Activated CD8-positive, alpha-beta T cell treated with anti-CD3 and anti-CD28 coated beads, Interleukin-2, amount 10 ng/mL, durations not matched to agents 7 days and 5 days (primary cell): ENCODE measurements at places on chromosomes 13 and 19.

- H3K4me1 ChIP-seq: peaks cover 66% of the 10 kb centered on the region
- DNase-seq: no peak
- H3K36me3 ChIP-seq: peaks cover 82% of the 10 kb centered on the region
- H3K27me3 ChIP-seq: no peaks in the 10 kb centered on the region
These were observed 9.8 kb downstream of the AP1M1 start for GRCh38 chr19:16207490-16208025.

- no peaks in the 10 kb centered on the region for H3K4me1 ChIP-seq
- H3K27me3 ChIP-seq: no peaks in the 10 kb centered on the region
- peak; percentile 76 for DNase-seq
These were observed 33.1 kb downstream of the CEBPG start for GRCh38 chr19:33406521-33407139.

GRCh38 chr13:39462906-39463305, 140.1 kb downstream of the LHFPL6 start:
- no peak overlapping the region for H3K4me3 ChIP-seq
- no peaks in the 10 kb centered on the region for H3K4me1 ChIP-seq
- no peak overlapping the region for H3K27ac ChIP-seq
- peaks cover 6% of the 10 kb centered on the region for H3K27me3 ChIP-seq
- H3K36me3 ChIP-seq: no peaks in the 10 kb centered on the region
- DNase-seq: no peak

GRCh38 chr13:25432691-25433090, 60.9 kb downstream of the ATP8A2 start:
- no peak overlapping the region for H3K27ac ChIP-seq
- no peaks in the 10 kb centered on the region for H3K27me3 ChIP-seq
- H3K4me1 ChIP-seq: no peaks in the 10 kb centered on the region
- H3K36me3 ChIP-seq: no peaks in the 10 kb centered on the region
- H3K4me3 ChIP-seq: no peak overlapping the region
- no peak for DNase-seq

- DNase-seq: no peak
- H3K4me1 ChIP-seq: peaks cover 2% of the 10 kb centered on the region
- H3K36me3 ChIP-seq: peaks cover 18% of the 10 kb centered on the region
- no peak overlapping the region for H3K27ac ChIP-seq
- no peaks in the 10 kb centered on the region for H3K27me3 ChIP-seq
These were observed 15.7 kb upstream of the TIMM44 start for GRCh38 chr19:7959211-7959610.

DNA sequence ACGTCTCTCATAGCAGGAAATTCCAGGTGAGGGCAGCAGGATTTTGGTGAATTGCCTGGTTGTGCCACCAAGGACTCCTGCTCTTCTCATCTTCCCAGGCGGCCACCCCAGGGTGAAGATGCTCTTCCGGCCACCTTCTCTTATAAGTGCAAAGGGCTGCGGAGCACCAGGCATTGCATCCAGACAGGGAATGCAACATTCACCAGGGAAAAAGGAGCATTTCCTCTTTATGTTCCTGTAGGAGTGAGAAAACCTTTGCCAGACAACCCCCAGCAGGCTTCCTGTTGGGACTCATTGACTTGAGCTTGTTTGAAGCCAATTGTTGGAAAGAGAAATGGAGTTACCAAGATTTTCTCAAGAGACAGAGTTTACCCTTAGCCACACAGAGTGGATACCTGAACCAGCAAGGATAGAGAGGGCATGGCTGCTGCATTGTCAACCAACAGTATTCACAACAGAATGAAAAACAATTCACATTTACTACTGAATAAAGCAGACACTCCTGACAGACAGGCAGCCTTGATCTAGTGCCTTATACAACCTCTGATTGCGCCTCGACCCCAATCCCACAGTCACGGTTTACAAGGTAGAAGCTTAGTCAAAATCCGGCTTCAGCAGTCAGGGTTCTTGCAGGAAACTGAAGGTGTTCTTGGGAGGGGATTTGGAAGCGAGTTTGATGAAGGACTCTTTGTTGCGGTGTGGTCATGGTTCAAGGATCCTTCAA, 1.8 kb upstream of the ATP11A start:
- H3K27ac ChIP-seq: peak overlapping the region; percentile 72
- DNase-seq: no peak
- no peaks in the 10 kb centered on the region for H3K27me3 ChIP-seq
- peak overlapping the region; percentile 86 for H3K4me3 ChIP-seq
- H3K4me1 ChIP-seq: peaks cover 38% of the 10 kb centered on the region
- H3K36me3 ChIP-seq: no peaks in the 10 kb centered on the region

DNA sequence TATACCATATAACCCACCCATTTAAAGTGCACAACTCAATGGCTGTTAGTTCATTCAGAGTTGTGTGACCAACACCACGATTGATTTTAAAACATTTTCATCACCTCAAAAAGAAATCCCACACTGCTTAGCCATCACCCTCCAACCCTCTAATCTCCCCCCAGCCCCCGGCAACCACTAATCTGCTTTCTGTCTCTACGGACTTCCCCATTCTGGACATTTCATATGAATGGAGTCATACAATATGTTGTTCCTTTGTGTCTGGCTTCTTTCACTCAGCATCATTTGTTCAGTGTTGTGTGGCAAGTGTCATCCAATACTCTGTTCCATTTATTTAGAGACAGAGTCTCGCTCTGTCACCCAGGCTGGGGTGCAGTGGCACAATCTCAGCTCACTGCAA, 4.0 kb upstream of the PNMA8B start:
- no peak overlapping the region for H3K27ac ChIP-seq
- H3K4me1 ChIP-seq: peaks cover 2% of the 10 kb centered on the region
- no peaks in the 10 kb centered on the region for H3K36me3 ChIP-seq
- DNase-seq: no peak

DNA sequence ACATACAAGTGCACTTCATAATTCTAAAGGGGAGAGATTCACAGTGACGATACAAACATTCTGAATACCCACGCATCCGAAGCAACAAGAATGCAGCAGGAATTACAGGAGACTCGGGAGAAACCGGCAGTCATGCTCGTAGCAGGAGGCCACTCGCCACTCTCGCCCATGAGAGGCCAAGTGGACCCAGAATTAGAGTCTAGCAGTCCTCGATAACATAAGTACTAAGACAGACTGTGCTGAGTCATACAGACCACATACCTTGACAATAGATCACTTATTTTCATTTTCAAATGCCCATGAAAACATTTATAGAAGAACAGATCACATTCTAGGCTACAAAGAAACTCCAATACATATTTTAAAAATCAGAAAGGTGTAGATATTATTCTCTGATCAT, 299.1 kb upstream of the TSHZ3 start:
- H3K4me1 ChIP-seq: no peaks in the 10 kb centered on the region
- no peak for DNase-seq
- H3K36me3 ChIP-seq: no peaks in the 10 kb centered on the region
- no peak overlapping the region for H3K27ac ChIP-seq
